ENCODE measurements at places on chromosomes 3 and 15. TPM values are rescaled to one million over a fixed set of nuclear protein-coding genes. Genes with fewer than 3 reads are reported as not detected.

Gene WDR76
- total RNA-seq = 1.8 TPM

Gene CRABP1
- not detected for total RNA-seq

Gene MAGEL2
- 0.12 TPM for total RNA-seq

Gene XCR1
- total RNA-seq = not detected

Gene TEX55
- not detected for total RNA-seq

Gene CCDC54
- not detected for total RNA-seq

Gene CLDN11
- total RNA-seq = 111 TPM

Gene IGSF10
- 0.18 TPM for total RNA-seq

Gene FBLN2
- 1.6 TPM for total RNA-seq

Gene SLC28A1
- not detected for total RNA-seq

Gene PIERCE2
- 0.29 TPM for total RNA-seq

Gene PRSS50
- total RNA-seq = not detected

Gene KLF15
- total RNA-seq = 0.05 TPM

Gene ZMYND10
- 0.12 TPM for total RNA-seq

Gene SERINC4
- total RNA-seq = not detected

Gene RARB
- 17.6 TPM for total RNA-seq

Gene GPR171
- total RNA-seq = not detected

Gene CPNE9
- total RNA-seq = not detected
